ENCODE measurements at places on chromosomes 13 and 19.
A peak's percentile ranks its signal among the peaks of the same experiment; 100 is the strongest.

DNA sequence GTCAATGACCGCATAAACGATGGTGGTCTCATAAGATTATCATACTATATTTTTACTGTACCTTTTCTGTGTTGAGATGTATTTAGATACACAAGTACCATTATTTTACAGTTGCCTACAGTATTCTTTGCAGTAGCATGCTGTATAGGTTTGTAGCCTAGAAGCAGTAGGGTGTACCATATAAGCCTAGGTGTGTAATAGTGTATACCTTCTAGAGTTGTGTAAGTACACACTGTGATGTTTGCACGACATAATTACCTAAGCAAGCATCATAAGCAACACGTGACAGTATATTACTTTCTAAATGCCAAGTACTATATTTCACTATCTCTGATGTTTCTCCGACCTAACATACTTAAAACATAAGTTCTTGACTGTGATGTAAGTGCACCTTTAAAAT is 2.7 kb downstream of the LPAR6 start:
- no peak for DNase-seq

DNA sequence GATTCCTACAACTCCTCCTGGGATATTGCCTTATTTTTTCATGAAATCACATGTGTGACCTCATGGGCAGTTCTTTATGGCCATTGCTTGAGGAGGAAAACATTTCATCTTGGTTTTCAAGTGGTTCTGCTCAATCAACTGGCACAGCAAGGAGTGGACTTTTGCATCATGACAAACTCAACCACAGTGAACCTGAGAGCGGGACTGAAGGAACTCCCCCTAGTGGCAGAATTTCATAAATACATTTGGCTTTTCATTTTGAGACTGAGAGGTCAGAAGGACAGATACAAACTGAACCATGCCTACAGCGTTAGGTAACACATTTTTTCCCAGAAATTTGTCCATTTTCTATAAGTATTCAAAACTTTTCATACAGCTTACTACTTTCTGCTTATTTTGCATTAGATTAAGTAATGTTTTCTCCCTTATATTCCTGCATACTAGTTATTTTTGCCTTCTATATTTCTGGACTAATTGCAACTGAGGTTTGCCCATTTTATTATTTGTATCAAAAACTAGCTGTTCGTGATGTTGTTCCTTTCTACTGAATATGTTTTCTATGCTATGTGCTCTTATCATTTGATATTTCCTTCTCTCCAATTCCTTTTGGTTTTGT is 13.4 kb upstream of the SIGLEC12 start:
- DNase-seq = peak; percentile 52

- DNase-seq = peak; percentile 48
Measured at GRCh38 chr13:22040810-22041364, 370.0 kb downstream of the FGF9 start.

DNA sequence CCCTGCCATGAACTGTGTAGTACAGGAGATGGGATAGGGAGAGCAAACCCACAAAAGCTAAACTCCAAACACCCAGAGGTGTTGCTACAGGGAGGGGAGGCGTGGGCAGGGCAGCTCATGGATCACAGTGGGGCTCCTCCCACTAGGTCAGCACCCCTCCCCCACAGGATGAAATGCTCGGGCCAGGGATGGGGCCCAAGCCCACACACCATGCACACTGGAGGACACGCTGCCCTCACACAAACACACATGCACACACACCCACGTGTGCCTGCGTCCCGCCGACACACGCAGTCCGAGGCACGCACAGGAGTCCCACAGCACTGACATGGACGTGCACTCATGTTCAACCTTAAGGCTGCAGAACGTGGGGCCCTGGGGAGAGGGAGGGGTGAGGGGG is 6.0 kb upstream of the CCNP start:
- DNase-seq = no peak

DNA sequence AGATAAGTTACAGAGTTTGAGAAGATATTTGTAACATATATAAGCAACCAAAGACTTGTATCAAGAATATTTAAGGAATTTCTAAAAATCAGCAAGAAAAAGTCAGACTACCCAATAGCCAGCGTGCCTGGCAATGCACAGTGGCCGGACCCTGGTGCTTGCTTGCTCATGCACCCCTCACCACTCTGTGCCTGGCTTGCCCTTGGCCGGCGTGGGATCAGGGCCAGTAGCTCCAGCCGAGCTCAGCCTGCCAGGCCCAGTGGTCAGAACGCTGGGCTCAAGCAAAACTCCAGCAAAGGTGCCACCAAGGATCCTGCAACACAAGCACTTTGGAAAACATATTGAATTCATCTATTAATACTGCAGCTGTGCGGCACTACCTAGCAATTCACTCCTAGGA is 95.1 kb downstream of the KATNAL1 start:
- no peak for DNase-seq

- no peak for DNase-seq
Measured at GRCh38 chr13:65844266-65844841, 1385.8 kb downstream of the PCDH9 start.

DNA sequence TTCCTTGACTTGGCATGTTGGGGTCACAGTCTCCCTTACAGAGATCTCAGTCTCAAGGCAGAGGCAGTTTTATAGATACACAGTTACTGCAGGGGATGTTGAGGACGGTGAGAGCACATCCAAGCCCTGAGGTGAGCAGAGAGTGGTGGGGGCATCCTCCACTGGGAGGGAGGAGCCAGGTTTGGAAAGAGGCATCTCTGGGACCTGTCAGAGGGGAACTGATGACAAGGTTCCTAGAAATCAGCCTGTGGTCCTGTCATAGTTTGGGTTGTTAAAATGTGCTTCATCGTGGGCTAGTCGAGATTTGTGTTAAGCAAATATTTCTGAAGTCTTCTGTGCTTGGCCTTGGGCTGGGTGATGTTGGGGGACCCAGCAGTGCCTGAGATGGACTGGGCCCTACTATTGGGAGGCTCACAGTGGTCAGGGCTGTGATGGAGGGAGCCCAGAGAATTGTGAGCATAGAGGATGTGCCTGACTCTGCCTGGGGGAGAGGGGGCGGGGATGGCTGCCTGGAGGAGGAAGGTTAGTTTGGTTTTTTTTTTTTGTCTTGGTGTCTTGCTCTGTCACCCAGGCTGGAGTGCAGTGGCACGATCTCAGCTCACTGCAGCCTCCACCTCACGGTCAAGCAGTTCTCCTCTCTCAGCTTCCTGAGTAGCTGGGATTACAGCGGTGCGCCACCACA is 3.9 kb downstream of the SUPT5H start:
- DNase-seq = no peak

GRCh38 chr19:42281146-42281826 is 12.2 kb downstream of the CIC start:
- no peak for DNase-seq

DNA sequence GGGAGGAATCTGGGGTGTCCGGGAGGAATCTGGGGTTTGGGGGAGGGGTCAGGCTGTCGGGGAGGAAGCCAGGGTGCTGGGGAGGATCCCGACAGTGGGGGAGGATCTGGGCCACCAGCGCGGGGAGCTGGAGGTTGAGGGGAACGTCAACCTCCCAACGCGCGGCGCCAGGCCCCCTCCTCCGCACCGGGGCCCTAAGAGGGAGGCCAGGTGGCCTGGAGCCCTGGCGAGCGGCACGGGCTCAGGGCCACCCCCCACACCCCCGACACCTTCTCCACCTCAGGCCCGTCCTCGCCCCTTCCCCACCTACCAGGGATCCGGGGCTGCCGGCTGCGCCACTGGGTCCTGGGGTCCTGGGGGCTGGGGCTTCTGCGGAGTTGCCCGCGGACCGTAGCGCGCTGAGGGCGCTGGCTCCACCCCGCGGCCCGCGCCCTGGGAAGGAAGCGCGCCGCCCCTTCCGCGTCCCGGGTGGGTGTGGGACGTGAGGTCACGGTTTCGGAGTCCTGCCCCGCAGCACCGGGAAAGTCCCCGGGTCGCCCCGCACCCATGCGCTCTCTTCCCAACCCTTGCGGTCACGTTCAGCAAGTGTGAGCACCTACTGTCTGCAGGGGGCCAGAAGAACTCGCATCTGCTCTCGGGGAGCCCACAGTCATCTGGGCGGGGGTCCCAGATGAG is at the start of gene TICAM1:
TSS of gene TICAM1 (minus strand) at position 409 of the 675 bp plus-strand sequence. CDS start 13,335 bp downstream, outside the sequence.
- DNase-seq = peak; percentile 88

- peak; percentile 68 for DNase-seq
Measured at GRCh38 chr19:2775556-2776430, 7.3 kb downstream of the SGTA start.

GRCh38 chr13:30829145-30829832 is 76.8 kb upstream of the MEDAG start:
- DNase-seq = peak; percentile 78

- DNase-seq = no peak
Measured at GRCh38 chr19:55149078-55150003, at the start of gene TNNT1. TNNT1 (minus strand) TSS chr19:55149206; CDS start chr19:55147157, 2,049 bp downstream.
